ENCODE measurements at places on chromosomes 2 and 18.

DNA sequence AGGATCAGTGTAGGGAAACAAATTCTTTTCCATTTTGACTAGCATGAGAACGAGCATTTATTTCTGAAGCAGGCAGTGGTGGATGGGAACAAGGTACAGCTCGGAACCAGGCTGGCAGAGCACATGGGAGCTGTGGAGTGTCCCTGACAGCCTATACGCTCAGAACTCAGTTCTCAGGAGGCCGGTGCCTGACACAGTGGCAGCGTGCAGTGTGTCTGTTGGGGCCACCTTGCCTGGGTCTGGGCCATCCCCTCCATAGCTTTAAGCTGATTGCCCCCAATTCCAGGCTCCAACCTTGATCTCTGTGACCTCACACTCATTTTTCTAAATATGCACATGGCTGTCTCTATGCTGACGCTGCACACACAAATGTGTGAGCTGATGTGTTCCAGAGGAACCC lies 54.5 kb upstream of the ATG16L1 start:
- DNase-seq, result no peak

- no peak for DNase-seq
Measured at GRCh38 chr2:149164827-149165226, 126.3 kb downstream of the LYPD6B start.

DNA sequence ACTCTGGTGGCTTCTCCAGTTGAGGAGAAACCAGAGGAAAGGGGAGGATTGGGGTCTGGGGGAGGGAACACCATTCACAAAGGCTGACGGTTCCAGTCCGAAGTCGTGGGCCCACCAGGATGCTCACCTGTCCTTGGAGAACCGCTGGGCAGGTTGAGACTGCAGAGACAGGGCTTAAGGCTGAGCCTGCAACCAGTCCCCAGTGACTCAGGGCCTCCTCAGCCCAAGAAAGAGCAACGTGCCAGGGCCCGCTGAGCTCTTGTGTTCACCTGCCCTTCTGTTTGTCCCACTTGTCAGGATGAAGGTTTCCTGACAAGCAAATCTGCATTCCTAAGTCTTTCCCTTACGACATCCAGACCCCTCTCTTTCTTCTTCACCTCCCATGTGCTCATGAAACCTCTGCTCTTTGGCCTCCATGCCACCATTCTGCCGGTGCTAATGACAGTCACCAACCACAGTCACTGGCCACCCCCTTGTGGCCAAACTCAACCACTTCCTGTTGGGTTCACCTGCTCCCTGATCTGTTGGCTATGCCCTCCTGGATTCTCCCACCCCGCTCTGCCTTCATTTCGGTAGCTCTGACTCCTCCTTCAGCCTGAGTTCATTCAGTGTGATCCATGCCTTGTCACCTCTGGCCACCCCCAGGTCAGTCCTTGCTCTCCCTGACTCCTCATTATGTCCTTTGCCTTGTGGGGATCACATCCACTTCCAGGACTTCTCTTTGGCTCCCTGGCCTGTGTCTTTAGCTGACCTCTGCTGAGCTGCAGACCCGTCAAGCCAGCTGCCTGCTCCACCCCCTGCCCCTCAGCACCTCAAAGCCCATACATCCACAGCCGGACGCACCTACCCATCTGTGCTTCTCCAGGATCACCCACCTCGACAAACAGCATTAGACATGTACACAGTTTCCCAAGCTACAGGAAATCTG lies 17.6 kb downstream of the EMX1 start:
- no peak for DNase-seq

DNA sequence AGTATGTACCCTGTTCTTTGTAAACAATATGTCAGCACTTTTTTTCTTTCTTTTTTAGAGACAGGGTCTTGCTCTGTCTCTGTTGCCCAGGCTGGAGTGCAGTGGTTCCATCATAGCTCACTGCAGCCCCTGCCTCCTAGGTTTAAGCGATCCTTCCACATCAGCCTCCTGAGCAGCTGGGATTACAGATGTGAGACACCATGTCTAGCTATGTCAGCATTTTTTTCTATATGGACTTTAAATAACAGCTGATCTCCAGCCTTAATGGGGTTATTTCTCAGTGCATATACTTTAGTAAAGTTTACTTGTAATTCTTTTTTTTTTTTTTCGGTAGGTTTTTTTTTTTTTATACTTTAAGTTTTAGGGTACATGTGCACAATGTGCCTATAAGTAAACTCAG lies 26.6 kb downstream of the ABCG5 start:
- DNase-seq, result no peak

GRCh38 chr18:13211534-13211933 lies 7.0 kb upstream of the LDLRAD4 start:
- no peak for DNase-seq

All from activated effector memory CD4-positive, alpha-beta T cell treated with anti-CD3 and anti-CD28 coated beads, Interleukin-2, amount 50 U/mL, for 16 hours (primary cell).